ENCODE measurements at places on chromosomes 2 and 18.

DNA sequence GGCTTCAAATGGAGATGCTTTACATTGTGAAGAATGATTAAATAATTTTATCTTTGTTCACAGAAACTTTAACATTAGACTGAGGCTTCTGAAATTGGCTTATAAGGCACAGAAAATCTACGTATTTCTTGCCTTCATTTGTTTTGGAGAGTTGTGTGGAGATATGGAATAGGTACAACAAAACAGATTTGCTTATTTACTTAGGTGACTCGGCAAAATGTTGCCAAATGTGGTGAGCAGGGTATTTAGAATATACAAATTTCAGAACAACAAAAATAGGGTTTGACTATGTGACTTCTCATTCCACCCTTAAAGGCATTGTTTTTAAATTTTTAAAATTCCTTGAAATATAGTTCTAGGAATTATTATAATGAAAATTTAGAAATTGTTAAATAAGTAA lies 134.2 kb downstream of the KCNJ3 start:
- DNase-seq: no peak

DNA sequence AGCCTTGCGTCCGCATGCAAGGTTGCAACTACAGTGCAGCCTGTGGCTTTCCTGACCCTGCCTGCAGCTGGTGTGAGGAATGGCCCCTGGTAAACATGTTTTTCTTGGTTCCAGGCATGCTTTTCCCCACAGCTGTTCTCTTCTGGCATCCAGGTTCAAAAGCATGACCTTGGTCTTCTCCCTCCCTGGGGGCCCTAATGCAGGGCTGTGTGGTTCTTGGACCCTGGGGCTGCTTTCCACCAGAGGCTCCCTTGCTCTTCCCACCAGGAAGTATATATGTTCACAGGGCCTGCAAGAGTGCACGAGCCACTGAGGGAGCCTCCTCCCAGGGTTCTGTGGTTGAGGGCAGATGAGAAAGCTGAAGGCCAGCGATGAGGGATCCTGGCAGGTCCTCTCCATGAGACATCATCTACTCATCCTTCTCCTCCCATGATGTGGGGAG lies 125.9 kb downstream of the BCL2L11 start:
- no peak for DNase-seq

DNA sequence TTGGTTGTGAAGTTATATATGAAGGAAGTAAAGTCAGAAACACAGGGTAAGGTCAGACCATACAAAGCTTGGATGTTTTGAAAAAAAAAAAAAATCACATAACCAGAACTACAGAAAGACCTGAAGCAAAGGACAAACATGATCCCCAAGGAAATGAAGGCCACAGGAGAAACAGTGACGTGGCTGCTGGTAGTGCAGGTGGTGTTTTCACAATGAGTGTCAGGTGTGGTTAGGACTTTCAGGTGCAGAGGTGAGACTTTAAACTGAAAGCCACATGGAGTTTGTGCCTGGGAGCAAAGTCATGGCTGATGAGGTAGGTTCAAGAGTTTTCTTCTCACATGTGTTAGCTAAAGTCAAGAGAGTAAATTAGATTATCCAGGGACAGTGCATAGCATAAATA lies 270.7 kb downstream of the PIEZO2 start:
- no peak for DNase-seq

DNA sequence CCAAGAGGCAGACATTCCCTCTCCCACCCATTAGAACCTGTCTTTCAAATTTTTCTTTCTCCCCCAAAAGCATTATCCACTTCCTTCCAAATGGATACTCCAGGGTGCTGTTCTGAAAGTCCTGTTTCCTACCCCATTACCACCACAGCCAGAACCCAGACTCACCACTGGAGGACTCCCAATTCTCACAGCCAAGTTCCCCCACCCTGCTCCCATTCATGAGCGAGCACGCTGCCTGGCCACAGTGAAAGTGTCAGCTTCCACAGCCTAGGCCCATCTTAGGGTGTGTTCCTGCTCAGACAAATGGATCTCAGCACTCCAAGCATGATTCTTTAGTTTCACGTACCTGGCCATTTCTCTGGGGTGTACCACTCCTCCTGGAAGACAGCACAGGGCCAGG lies 3.8 kb upstream of the ANKRD53 start:
- DNase-seq: no peak

DNA sequence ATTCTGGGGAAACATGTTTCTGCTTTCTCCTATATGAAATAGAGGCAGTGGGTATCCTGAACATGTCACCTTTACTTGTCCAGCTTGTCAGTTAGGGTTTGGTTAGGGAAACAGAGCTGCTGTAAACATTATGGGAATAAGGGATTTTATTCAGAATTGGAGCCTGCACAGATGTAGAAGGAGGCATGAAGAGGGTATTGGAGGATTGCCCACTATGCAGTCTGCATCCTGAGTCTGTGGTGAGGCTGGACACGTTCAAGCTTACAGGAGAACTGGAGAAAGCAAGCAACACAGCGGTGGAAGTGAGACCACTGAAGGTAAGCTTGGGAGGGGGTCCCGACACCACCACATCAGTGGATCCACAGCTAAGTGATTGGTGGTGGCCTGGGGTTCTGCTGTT lies 443.0 kb upstream of the TNP1 start:
- DNase-seq: no peak

DNA sequence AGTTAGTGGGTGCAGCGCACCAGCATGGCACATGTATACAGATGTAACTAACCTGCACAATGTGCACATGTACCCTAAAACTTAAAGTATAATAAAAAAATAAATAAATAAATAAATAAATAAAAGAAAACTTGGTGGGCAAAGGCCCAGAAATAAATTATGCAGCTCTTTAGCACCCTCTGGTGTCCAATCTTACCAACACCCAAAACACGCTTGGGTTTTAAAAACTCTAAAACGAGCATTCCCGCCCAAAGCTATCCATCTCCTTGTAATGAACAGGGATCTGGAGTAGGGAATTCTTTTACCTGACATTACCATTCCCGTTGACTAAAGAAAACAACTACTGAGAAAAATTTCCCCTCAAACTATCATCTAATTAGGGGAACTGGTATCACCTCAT lies 2005.9 kb upstream of the CELF4 start:
- DNase-seq: no peak

- DNase-seq: no peak
These were observed 811.3 kb downstream of the CPS1 start for GRCh38 chr2:211367711-211368110.

DNA sequence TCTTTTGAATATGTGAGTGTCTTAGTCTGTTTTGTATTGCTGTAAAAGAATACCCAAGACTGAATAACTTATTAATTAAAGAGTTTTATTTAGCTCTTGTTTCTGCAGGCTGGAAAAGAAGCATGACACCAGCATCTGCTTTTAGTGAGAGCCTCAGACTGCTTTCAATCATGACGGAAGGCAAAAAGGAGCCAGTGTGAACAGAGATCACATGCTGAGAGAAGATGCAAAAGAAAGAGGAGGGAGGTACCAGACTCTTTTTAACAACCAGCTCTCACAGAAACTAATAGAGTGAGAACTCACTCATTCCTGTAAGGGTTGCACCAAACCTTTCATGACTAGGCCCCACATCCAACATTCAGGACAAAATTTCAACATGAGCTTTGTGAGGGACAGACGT lies 101.6 kb upstream of the HNMT start:
- DNase-seq: no peak

- DNase-seq: no peak
These were observed 100.2 kb downstream of the ANKRD44 start for GRCh38 chr2:197210430-197210829.

- DNase-seq: no peak
These were observed 241.2 kb downstream of the CYP26B1 start for GRCh38 chr2:71906357-71906973.

- DNase-seq: no peak
These were observed 101.2 kb downstream of the PXDN start for GRCh38 chr2:1642993-1643619.

GRCh38 chr2:191670076-191670475 lies 7.9 kb upstream of the NABP1 start:
- DNase-seq: no peak
